ENCODE measurements at places on chromosomes 2 and 18.

GRCh38 chr2:36613801-36614200 lies 15.8 kb upstream of the FEZ2 start:
- no peak for DNase-seq

DNA sequence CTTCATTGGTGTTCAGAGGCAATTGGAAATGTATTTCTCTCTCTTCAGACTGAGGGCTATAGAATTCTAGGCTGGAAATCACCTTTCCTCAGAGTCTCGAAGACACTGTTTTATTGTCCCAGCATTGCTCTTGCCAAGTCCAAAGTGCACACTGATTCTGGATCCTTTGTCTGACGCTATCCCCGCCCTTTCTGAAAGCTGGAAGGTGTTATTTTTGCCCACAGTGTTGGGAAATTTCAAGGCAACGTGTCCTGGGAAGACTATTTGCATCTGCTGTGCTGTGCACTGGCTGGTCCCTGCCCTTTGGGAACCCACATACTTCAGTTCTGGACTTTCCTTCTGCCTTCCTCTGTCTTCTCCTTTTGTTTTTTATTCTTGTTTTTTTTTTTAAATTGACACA lies 190.8 kb downstream of the SH3BP4 start:
- no peak for DNase-seq

DNA sequence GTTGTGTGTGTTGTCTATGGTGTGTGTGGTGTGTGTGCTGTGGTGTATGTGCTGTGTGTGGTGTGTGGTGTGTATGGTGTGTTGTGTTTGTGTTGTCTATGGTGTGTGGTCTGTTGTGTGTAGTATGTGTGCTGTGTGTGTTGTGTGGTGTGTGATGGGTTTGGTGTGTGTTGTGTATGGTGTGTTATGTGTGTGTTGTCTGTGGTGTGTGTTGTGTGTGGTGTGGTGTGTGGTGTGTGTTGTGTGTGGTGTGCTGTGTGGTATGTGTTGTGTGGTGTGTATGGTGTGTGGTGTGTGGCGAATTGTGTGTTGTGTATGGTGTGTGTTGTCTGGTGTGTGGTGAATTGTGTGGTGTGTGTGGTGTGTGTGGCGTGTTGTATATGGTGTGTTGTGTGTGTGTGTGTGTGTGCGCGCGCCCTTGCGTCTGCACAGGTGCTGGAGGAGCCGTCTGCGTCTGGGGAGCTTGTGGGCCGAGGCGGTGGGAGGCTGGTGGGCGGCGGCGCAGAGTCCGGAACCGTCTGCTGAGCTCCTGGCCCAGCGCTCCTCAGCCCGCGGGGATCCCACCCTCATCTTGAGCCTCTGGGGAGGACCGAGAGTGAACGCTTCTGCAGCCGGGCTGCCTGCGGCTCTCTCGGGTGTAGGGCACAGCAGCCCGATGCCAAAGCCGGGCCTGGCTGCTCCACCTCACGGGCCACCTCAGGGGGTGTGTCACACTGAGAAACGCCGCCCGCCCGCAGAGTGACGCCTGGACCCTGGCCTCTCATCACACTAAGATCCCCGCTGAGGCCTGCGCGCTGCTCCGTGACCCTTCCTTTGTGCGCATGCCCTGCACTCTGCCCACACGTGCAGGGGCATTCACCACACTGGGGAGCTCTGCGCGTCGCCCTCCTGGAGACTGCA lies 8.8 kb upstream of the ADI1 start:
- no peak for DNase-seq

GRCh38 chr2:66607152-66607551 lies 172.2 kb downstream of the MEIS1 start:
- DNase-seq = no peak

DNA sequence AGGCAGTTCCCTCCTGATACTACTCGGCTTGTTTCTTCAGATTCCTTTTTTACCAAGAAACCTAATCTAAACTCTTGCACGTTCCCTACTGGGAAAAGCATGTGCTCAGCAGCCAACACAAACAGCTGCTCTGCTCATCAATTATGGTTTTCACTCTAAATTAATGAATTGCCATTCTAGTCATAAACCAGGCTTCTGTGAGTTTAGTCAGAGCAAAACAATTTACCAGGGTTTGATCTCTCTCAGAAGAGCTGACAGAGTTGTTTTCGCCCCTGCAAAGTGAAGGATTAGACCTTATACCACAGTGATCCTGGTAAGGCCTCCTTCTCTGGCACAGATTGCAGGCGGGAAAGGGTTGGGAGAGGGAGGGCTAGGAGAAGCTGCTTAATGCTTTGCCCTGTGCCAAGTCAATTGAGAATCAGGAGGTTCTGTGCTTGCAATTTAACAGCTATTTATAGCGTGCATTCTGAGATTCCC lies 57.2 kb downstream of the REEP1 start:
- DNase-seq = no peak

DNA sequence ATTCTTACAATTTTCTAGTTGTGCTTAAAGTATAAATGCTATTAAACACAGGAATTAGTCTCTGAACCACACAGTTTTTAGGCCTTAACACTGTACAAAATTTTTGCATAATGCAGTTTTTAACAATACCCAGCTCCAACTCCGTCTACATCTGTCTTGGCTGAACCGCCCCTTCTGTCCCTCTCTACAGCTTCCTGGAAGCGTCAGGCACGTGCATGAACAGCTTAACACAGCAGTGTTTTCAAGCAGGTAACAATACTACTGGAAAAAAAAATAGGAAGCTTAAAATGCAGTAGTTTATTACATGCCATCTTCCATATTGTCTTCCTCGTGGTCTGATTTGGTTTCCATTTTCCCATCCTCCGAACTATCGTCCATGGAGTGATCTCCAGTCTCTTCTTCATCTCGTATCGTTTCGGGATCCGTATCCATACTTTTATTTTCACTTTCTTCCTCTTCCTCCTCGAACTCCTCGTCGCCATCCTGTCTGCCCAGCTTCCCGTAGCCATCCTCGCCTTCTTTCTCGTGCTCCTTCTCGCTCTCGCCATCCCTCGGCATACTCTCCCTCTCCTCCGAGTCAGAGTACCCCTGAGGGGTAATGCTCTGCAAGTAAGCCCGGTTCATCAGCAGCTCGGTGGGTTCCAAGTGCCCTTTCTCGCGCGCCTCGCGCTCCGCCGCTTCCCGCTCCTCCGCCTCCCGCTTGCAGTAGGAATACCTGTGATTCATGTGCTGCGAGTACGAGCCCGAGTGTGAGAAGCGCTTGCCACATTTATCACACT lies 130.6 kb downstream of the ZEB2 start:
- no peak for DNase-seq

DNA sequence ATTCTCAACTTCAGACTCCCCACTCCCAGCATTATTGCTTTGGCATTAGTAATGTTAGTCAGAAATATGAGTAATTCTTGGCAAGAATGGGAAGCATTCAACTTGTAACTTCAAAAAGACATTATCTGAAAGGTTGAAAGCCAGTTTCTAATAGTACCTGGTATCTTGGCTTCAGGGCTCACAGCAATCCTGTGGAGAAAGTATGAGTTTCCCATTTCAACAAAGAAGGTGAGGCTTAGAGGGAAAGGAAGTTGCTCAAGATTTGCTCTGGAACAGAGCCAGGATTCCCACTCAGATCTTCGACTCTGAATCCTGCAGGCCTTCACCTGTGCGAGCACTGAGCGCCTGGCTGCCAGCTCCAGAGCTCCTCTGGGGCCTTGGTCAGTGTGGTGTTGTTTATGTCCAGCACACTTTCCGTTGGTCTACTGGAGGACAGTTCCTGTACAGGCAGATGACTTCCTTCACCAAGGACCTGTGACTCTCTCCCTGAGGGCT lies 136.1 kb downstream of the MCFD2 start:
- DNase-seq = no peak

- DNase-seq = peak; percentile 14
These were observed 3.4 kb downstream of the LPIN1 start for GRCh38 chr2:11749646-11750349.

GRCh38 chr2:156083763-156084493 lies 248.6 kb downstream of the NR4A2 start:
- no peak for DNase-seq

DNA sequence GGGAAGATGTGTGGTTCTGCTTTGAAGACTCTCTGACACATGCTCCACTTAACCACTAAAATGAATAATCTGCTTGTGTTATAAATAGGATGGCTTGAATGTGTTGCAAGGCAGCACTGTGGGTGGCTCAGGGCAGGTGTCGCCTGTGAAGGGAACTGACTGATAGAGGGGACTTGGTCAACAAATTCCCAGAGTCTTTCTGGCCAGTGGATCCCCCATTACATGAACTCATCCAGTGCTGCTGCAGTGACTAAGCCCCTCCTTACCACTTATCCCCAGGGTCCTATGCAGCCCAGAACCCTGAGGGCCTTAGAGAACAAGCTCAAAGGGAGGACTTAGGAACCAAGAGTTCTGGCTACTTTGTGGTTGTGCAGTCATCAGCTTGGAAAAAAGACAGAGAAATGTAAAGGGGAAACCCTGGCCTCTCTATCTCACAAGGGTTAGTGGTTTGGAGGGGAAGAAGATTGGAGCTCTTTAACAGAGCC lies 226.2 kb upstream of the TNP1 start:
- DNase-seq = no peak

DNA sequence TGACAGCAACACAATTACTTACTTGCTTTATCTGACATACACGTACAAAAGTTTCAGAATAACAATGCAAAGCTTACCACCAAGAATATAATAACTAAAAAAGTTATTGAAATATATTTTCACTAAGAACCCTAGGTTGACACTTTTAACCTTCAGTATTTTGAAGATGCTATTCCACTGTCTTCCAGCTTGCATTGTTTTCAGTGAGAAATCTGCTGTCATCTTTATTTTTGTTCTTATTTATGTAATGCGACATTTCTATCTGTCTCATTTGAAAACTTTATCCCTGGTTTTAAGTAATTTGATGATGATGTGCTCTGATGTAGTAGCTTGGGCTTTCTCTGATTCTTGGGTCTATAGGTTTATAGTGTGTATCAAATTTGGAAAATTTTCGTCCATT lies 165.0 kb upstream of the SMIM21 start:
- DNase-seq = no peak

GRCh38 chr2:45166229-45166890 lies 157.1 kb upstream of the SIX2 start:
- no peak for DNase-seq

GRCh38 chr2:132009874-132010521 lies 151.8 kb downstream of the ANKRD30BL start:
- DNase-seq = no peak

GRCh38 chr2:8435608-8436007 lies 246.2 kb upstream of the ID2 start:
- DNase-seq = no peak

GRCh38 chr2:17830053-17831034 lies 14.1 kb downstream of the MSGN1 start:
- peak; percentile 26 for DNase-seq

GRCh38 chr2:120236316-120236715 lies 13.1 kb upstream of the TMEM185B start:
- DNase-seq = no peak

DNA sequence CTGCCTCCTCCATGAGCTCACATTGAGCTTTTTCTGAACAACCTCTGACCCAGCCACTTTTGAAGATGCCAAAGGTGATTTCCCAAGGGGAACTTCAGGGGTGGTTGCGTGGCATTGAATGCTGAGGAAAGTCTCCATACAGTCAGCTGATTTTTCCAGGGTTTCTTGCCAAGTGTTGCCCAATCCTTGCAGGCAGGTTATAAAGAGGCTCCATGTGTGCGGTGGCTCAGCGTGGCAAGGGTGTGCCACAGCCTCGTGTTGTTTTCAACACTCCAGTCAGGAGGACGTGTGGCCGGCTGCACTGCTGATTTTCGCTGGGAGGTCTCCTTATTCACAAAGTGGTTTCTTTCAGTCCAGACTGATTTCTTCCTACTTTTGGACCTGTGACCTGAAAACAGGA lies 81.4 kb upstream of the GATA6 start:
- no peak for DNase-seq

GRCh38 chr2:133418021-133418420 lies 150.2 kb downstream of the NCKAP5 start:
- no peak for DNase-seq

DNA sequence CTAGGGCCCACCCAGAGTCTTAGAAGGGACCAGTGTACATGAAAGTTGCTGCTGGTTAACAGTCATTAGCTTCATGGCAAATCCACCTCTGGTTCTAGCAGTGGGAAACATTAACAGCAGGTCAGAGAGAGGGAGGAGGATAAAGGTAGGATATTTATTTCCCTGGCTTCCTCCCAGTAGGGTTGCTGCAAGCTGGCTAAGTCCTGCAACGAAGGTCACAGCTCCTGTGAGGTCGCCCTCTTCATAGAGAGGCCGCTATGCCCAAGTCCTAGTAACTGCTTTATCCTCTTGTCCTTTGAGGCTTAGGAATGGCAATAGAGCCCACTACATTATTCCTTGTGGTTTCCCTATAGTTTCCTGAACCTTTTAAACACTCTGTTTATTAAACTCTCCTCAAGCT lies 84.0 kb upstream of the ACSL3 start:
- DNase-seq = no peak

- DNase-seq = no peak
These were observed 38.4 kb downstream of the KIDINS220 start for GRCh38 chr2:8799004-8799403.

- no peak for DNase-seq
These were observed 22.4 kb upstream of the UGP2 start for GRCh38 chr2:63819256-63819655.

GRCh38 chr2:18186816-18187613 lies 308.5 kb downstream of the KCNS3 start:
- no peak for DNase-seq

DNA sequence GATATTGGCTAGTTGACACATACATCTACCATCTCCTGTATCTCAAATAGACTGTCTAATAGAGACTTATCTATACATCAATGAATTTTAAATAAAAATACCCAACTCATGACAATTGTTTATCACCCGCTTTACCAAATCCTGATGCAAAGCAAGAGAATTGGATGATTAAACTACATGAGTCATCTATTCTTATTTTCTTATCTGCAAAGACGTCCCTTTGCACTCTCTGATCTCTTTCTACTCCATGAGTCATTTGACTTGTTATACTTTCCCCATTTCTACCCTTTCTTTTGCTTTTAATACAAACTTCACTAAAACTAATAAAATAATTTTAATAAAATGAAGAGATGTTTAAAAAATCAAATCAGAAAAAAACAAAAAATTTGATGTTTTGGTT lies 261.7 kb upstream of the MAP2 start:
- no peak for DNase-seq

DNA sequence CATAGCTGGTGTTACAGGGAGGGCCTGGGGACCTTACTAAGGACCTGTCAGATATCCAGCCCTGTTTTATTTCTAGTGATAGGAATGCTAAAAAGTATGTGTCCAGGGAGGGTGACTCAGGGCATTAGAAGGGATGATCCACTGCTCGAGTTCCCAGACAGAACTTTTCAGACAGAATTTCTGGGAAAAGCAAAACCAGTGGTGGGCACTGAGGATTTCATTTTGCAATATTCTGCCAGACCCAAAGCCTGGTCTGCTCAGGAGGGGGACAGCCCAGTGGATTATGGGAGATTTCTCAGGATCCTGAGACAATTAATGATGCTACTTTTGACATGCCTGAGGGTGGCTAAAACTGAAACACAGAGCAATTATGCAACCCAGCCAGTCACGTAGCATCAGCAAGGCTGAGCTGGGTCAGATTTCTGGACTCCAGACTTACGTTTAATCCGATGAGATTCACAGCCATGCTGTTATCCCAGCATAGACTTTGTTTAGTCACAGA lies 4.7 kb upstream of the KCNE4 start:
- DNase-seq = no peak

GRCh38 chr2:53021292-53021691 lies 746.3 kb upstream of the CHAC2 start:
- no peak for DNase-seq

GRCh38 chr18:48543228-48543627 lies 4.4 kb downstream of the CTIF start:
- peak; percentile 25 for DNase-seq
